ENCODE measurements at places on chromosomes 4 and X.

DNA sequence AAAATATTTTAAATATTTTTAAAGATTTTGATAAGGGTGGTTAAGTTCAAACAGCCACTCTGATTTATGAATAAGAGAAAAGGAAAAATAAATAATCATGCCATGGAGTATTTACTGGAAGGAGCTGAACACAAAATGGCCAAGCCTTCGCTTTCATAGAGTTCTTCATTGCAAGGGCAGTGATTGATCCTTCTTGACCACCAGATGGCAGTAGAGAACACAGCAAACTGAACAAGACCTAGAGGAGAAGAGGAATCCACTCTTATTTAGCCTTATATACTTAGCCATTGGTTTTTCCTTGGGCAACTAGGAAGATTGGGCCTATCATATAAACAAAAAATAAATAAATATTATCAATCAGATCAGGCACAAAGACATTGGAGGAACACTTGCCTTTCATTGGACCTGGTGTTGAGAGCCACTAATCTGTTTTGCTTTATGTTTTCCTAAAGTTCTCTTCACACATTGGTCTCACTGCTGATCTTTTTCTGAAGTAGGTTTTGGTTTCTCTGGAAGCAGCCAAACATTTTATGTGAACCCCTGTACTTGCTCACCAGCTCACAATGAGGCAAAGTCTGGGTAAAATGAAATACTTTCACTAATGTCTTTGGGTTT lies 58.1 kb upstream of the PARM1 start:
- DNase-seq = no peak

DNA sequence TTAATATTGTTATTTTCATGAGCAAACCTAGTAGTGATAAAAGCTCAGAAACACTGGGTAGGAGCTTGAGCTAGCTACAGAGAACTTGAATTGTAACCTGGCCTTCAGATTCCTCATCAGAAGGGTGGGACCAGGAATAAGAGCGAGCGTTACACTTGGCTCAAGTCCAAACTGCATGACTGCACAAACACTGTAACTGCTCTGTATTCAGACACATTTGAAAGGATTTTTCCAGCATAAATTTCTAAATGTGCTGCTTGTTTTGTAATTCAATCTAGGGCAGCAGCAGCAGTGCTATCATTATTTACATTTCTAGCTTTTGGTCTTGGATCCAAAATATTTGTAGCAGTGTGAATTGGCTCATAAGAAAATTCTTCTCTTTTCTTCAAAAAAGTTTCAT lies 133.0 kb upstream of the TMLHE start:
- no peak for DNase-seq

GRCh38 chrX:71195964-71196649 lies 26.9 kb upstream of the GJB1 start:
- DNase-seq = no peak

- DNase-seq = no peak
These were observed 74.0 kb downstream of the SEL1L3 start for GRCh38 chr4:25788703-25789238.

DNA sequence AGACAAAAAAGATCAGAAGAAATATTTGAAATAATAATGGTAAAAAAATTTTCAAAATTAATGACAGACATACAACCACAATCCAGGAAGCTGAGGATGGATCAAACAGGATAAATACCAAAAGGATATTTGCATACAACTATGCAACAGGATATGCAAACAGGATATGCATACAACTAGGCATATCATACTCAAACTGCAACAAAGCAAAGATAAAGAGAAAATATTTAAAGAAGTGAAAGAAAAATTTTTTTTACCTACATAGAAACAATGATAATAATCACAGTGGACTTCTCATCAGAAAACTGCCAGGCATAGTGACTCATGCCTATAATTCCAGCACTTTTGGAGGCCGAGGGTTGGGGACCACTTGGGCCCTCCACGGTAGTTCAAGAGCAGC lies 11.3 kb upstream of the DHX15 start:
- no peak for DNase-seq

GRCh38 chr4:90318193-90318592 lies 191.0 kb downstream of the CCSER1 start:
- DNase-seq = no peak
